Keratinocyte (primary cell): ENCODE measurements at places on chromosomes 3 and 15. TPM values are rescaled to one million over a fixed set of nuclear protein-coding genes. Genes with fewer than 3 reads are reported as not detected.

Gene ITIH1
- not detected in 3 replicates for polyA plus RNA-seq

Gene NR2E3
- polyA plus RNA-seq = 0.18 to 0.46 TPM (median 0.18 TPM) in 3 replicates

Gene GOLGA8J
- polyA plus RNA-seq = 0.04 TPM in 1 of 3 replicates, not detected in the others

Gene P2RY14
- not detected in 3 replicates for polyA plus RNA-seq

Gene ISG20
- 8.5 to 10.6 TPM (median 8.9 TPM) in 3 replicates for polyA plus RNA-seq

DNA sequence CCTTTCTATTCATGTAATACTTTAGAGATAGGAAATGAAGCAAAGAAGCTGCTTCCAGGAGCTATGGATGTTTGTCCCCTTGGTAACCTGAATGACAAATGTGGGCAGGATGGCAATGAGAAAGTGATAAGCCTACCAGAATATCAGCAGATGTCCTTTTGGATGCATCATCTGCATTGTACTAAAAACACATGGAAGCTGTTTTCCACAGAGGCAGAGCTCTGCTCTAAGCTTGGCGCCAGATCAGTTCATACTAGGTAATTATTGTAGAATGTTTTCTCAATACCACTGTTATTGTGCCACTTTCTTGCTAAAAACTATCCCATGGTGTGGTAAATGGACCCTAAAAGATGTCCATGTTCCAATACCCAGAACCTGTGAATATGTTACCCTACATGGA, 100.2 kb downstream of the DTWD1 start:
- DNase-seq = no peak

DNA sequence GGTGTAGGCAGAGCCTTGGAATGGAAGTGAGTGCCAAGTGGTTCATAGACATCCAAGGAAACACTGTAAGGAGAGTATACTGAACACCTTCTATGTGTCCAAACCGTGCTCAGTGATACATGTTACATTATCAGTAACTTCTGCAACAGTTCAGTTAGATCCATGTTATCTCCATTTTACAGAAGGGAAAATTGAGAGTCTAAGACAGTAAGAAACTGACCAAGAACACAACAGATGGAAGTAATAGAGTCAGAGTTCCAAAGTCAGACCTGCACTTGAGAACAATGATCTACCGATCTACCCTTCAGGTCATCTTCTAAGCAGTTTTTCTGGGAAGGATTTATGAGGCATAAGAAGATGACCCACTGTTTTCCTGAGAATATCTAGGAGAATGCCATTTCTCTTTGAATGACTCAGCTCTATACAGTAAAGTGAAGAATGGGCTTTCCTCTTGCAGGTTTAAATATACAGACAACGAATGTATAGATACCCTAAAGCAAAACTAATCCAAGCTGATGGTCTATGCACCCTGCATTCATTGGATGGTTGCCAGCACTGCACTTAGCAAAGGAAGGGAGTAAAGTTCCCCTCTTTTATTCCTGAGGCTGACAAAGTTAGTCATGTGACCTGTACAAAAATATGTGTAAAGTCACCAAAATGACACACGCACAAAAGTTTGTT, 604.1 kb upstream of the MDFIC2 start:
- no peak for DNase-seq

DNA sequence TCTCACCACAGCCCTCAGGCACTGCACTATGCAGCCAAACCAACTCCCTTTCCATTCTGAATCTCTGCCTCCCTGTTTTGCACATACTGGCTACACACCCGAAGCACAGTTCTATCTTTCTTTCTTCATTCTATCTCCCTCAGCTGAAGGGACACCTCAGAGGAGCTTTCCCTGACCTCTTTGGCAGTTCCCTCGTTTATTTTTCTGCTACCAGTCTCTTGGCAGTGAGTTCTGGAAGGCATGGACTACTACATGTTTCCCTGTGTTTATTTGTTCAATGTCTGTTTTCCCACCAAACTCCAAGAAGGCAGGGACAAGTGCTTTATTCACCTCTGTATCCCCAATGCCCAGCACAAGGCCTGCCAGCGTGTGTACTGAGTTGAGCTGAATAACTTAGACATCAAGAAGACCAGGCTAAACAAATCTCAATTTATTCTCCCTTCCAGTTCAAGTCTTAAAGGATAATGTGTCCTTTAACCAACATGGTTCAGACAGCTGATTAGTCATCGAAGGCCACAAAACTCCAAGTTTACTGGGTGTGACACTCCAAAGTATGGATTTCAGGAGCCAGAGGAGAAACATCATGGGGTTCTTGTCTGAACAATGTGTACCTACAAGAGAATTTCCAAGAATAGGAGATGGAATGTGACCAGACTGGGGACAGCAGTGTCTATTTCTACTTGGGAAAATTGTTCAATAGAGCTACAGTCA, 260.1 kb upstream of the CTNNB1 start:
- DNase-seq = no peak
